ENCODE measurements at places on chromosomes 16 and 17. TPM values are rescaled to one million over a fixed set of nuclear protein-coding genes. Genes with fewer than 3 reads are reported as not detected.

MYOCD gene
- total RNA-seq = 4.5 TPM

SLC16A6 gene
- total RNA-seq = 8.4 TPM

TNFRSF17 gene
- not detected for total RNA-seq

TEFM gene
- total RNA-seq = 12.8 TPM

PTGES3L gene
- total RNA-seq = not detected

KRTAP17-1 gene
- total RNA-seq = not detected

ABCA3 gene
- 19.5 TPM for total RNA-seq

RTN4RL1 gene
- total RNA-seq = 11.2 TPM

PERCC1 gene
- 0.35 TPM for total RNA-seq

TBC1D3D gene
- total RNA-seq = not detected

TEX19 gene
- total RNA-seq = not detected

KRT9 gene
- not detected for total RNA-seq

CMTM4 gene
- total RNA-seq = 17.9 TPM

E4F1 gene
- 15.1 TPM for total RNA-seq

ARMC5 gene
- total RNA-seq = 8.5 TPM

KRTAP9-4 gene
- total RNA-seq = not detected

WFIKKN1 gene
- total RNA-seq = 0.55 TPM

PYY gene
- not detected for total RNA-seq

SPNS1 gene
- total RNA-seq = 31.4 TPM

HOXB5 gene
- 2.0 TPM for total RNA-seq

CDRT15 gene
- total RNA-seq = not detected

ZNF213 gene
- total RNA-seq = 6.0 TPM

TMEM98 gene
- total RNA-seq = 19.2 TPM

OR1A1 gene
- not detected for total RNA-seq

CMTM2 gene
- total RNA-seq = 1.00 TPM

ADPRM gene
- 6.8 TPM for total RNA-seq

NACA2 gene
- total RNA-seq = not detected

UBFD1 gene
- total RNA-seq = 48.1 TPM

GPRC5C gene
- 17.9 TPM for total RNA-seq

RNF166 gene
- total RNA-seq = 22.5 TPM

NOD2 gene
- 4.5 TPM for total RNA-seq

ABCC3 gene
- total RNA-seq = 52.8 TPM

BMERB1 gene
- 60.7 TPM for total RNA-seq

MEOX1 gene
- total RNA-seq = 25.3 TPM

SLC6A2 gene
- total RNA-seq = 0.64 TPM

PDILT gene
- not detected for total RNA-seq

EPOP gene
- 2.5 TPM for total RNA-seq

All from mesenteric fat pad (tissue), 1 donor.